Hindlimb muscle (tissue), 1 donor: ENCODE measurements at places on chromosomes 2 and 18. TPM values are rescaled to one million over a fixed set of nuclear protein-coding genes. Genes with fewer than 3 reads are reported as not detected.

- DNase-seq: no peak
Observed at GRCh38 chr2:3192920-3193319, 184.7 kb downstream of the EIPR1 start.

- DNase-seq: no peak
Observed at GRCh38 chr18:72201032-72201431, 343.1 kb downstream of the CBLN2 start.

- no peak for DNase-seq
Observed at GRCh38 chr2:75319951-75320350, 120.6 kb upstream of the TACR1 start.

- DNase-seq: no peak
Observed at GRCh38 chr2:523698-524270, 153.4 kb downstream of the TMEM18 start.

DNA sequence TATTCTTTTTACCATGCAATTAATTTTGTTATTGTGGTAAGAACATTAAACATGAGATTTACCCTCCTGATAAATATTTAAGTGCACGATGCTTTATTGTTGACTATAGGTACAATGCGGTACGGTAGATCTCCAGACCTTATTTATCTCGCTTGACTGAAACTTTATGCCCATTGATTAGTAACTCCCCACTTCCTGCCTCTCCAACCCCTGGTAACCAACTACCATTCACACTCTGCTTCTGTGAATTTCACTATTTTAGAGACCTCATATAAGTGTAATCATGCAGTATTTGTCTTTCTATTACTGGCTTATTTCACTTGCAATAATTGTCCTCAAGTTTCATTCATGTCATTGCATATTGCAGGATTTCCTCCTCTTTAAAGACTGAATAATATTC lies 195.7 kb upstream of the ID2 start:
- DNase-seq: no peak

GRCh38 chr18:11866764-11867163 lies 15.6 kb downstream of the CHMP1B start:
- DNase-seq: no peak

DNA sequence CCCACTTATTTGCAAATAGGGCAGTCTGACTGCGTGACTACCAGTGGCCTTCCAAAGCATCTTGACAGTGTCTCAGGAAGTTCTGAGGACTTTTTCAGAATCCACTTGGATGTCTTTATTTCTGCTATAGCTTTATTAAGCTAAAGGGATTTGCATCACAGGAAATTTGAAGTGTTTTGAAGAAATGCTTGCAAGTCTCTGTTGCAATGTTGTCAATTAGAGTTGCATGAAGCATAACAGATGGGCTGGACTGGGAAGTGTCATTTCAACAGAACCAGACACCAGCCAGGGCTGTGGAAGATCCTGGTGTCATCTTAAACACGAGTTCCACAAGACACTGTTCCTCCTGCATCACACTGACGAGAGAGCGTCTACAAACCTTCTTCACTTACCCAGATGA lies 224.5 kb downstream of the EN1 start:
- no peak for DNase-seq

The NDC80 gene
- polyA plus RNA-seq: 8.9 TPM

The DSG1 gene
- 0.88 TPM for polyA plus RNA-seq

The SERPINB3 gene
- not detected for polyA plus RNA-seq
